ENCODE measurements at places on chromosomes 4 and X.

GRCh38 chr4:128068918-128069317 is 7.8 kb downstream of the LARP1B start:
- DNase-seq: no peak

DNA sequence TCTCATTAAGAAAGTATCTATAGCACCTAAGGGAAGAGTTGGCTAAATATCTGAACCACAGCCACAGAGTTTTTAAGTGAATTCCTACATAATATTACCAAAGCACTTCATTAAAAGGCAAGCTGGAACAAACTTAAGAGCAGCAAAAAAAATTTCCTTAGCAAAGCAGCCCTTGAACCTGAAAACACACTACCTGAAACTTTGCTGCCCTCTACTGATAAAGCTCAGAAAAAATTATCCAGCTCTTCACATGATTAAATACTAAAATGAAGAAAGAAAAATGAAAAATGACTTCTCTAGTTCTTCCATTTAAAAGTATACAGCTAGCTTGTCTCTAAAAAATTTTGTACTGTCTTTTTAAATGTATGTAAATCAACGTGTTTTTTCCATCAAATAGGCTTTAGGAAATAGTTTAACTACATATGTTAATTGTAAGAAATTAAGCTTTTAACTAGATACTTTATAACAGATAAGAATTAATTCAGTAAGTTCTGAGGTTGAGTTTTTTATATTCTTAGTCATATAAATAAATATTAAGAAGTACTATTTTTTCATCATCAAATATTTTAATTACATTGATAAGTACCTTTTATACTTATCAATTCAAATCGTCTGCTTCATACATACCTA is 156.1 kb downstream of the STPG2 start:
- no peak for DNase-seq

DNA sequence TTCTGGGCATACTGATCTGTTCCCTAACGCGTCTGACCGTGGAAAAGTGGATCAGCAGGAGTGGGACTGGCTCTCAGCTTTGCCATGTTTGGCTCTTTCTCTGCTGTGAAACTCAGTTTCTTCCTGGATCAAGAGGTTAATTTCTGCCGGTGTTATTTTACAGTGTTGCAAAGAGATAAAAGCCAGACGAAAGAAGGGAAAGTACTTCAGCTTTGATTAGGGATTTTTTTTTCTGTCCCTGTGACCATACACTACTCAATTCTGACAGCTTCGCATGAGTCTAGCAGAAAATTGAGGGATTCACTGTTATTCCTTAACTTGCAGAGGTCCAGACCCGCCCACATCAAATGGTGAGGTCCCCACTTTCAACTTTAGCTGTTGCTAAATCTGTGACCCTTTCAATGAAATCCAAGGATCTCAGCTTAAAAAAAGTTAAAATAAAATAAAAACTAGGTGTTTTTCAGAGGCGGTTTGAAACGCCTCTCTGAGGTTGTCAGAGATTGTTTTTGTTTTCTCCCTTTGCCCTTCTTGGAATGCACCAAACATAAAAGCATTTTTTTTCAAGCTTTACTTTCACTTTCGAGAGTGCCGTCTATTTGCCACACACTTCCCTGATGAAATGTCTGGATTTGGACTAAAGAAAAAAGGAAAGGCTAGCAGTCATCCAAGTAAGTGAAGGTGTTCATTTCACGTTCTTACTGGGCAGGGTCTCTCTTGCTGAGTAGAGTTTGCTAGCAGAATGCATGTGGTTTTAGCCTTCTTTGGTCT is at the start of gene TLR3:
Gene TLR3 (plus strand): TSS at position 576 of the 768 bp plus-strand sequence. CDS start 7,464 bp downstream, outside the sequence.
- no peak for DNase-seq

DNA sequence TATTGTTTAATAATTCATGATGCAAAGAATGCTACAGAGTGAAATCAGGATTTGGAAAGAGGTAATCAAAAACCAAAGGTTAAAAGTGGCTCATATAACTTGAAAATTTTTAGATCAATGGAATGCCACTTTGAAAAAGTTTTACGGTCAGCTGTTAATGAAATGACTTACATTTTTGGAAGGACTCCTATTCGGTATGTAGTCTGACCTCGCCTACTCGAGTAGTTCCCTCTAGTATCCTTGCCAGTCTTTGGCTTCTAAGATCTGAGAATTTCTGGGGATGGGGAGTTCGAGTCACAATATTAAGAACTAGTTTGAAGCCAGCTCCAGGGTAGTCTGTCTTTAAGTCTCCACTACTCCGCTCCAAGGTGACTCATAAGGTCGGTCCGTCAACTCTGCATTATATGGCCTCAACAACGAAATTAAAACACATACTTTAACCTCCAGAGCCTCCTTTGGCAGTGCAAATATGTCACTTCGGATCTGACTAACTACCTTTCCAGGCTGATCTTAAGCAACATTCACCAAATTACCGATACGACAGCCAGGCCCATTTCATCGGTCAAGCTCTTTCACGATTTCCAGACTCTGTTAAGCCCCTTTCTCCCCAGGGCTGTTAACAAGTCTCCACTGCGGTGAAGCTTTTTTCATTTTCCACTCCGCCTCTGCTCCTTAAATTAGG is 733 bp upstream of the NAA15 start:
- no peak for DNase-seq

DNA sequence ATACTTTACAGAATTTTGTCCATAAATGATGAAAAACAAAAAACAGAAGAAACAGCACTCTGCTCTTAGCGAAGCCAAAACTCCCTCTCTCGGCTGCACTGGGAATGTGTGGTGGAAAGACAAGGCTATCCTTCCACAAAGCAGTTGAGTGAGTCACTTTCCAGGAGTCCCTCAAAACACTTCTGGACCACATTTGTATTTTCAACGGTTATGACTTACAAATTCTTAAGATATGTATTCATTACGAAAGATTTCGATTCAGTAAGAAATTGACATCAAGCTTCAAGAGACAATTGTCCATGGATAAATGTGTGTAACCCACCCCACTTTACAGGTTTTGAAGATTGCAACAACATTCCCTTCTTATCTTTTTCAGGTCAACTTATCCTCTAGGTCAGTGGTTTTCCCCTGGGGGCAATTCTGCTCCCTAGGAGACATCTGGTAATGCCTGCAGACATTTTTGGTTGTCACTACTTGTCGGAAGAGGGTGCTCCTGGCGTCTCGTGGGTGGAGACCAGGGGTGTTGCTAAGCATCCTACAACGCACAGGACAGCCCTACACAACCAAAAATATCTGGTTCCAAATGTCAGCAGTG is 66.7 kb upstream of the MTNR1A start:
- no peak for DNase-seq

GRCh38 chr4:3304831-3305609 is 12.2 kb downstream of the RGS12 start:
- no peak for DNase-seq

- DNase-seq: no peak
Observed at GRCh38 chrX:153772316-153773217, 8.3 kb upstream of the SRPK3 start.

GRCh38 chrX:96004386-96004785 is 680.3 kb upstream of the DIAPH2 start:
- no peak for DNase-seq

- peak; percentile 9 for DNase-seq
Observed at GRCh38 chr4:16449406-16449805, 223.1 kb upstream of the TAPT1 start.

DNA sequence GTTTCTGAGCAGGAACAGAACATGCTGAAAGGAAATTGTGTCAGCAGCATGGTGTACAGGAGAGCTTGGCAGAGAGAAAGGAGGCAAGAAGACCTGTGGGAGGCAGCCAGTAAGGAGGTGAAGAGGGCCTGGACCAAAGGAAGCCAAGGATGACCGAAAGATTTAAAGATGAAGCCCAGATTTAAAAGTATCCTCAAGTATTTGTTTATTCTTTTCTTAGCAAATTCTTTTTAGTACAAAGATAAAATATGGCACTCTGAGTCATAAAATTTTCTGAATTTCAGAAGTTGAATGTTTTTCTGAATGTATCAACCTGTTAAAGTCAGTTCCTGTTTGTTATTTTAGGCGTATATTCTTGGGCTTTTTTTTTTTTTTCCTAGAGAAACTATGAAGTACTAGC is 3.5 kb downstream of the PKD2 start:
- DNase-seq: no peak

- DNase-seq: no peak
Observed at GRCh38 chr4:154457471-154457870, 34.1 kb downstream of the DCHS2 start.

- DNase-seq: no peak
Observed at GRCh38 chr4:93299118-93299517, 529.4 kb upstream of the ATOH1 start.

DNA sequence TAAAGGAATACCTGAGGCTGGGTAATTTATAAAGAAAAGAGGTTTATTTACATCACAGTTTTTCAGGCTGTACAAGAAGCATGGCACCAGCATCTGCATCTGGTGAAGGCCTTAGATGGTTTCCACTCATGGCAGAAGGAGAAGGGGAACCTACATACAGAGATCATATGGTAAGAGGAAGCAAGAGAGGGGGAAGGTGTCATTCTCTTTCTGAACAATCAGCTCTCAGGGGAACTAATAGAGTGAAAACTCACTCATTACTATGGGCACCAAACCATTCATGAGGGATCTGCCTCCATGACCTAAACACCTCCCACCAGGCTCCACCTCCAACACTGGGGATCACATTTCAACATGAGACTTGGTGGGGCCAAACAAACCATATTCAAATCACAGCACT is 61.7 kb upstream of the PPP1R2C start:
- no peak for DNase-seq

DNA sequence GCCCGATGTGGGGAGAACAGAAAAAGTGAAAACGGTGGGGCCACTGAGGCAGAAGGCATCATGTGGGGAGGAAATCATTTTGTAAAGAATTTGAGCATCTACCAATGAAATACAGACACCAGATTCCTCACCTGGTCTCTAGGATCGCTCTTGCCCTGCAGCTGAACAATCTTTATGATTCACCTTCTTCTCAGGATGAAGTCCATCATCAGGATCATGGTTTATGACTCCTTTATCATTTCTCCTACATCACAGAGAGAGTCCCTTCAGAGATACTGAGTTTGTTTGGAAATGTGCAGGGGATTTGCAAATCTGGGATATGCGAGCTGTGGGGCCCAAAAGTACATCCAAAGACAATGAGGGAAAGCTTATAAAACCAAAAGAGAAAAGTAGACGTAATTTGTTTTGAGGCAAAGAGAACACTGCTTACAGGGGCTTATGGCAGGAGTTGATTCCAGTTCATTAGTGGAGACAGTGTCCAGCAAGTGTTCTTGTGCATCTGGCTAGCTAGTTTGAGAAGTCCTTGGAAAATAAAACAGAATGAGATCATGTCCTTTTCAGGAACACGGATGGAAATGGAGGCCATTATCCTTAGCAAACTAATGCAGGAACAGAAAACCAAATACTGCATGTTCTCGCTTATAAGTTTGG is 15.3 kb upstream of the ANXA5 start:
- no peak for DNase-seq

DNA sequence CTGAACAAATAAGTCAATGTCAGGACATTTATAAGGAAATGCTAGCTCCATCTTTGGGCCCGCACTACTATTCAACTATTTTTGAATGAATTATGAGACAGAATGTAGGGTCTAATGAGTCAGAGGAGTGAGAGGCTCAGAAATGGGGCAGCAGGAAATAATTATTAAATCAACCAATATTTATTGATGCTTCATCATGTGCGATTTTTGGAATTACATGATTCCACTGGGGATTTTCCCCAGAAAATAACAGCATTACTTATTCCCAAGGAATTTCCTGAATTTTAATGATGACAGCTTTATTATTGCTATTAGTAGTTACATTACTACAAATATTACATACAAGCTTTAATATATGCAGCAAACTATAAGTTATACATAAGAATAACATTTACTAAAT is 49.3 kb upstream of the PHF8 start:
- no peak for DNase-seq

DNA sequence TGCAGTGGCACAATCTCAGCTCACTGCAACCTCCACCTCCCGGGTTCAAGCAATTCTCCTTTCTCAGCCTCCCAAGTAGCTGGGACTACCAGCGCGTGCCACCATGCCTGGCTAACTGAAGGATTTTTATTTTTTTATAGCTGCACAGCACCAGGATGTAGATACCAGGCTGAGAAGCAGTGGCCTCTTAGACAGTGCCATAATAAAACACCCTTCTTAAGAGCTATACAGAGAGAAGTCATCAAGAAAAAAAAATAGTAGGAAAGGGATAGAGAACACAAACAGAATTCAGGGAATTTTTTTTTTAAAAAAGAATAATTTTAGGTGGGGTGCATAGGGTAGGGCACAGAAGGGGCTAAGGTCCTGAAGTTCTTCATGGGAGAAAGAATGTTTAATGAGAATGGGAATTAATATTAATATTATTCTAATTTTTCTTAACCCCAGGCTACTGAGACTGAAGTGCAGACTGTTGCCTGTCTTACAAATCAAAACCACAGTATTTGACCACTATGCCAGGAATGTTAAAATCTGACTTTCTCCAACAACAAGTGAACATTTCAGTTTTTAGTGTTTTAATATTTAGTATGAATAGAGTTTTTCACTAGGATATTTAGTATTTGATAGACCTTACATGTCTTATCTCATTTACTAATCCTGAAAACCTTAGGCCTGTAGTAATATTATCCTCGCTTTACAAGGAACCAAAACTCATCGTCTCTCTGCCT is 146.7 kb downstream of the KCNIP4 start:
- DNase-seq: no peak

DNA sequence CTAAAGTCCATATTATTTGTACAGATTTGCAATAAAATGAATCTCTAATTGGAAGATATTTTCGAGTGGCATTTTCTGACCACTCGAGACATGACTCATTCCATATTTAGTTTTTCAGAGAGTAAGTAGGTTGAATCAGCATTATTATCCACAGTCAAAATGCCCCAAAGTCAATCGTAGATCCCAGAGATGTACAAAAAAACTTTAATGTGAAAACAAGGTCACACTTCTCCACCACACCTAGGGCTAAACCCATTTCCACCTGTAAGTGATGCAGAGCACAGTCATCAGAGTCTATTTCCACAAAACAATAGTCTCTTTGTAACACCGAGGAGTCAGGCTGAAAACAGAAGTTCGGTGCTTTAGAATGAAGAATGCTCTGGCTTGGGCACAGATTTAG is 117.1 kb upstream of the TENM3 start:
- no peak for DNase-seq

- DNase-seq: no peak
Observed at GRCh38 chr4:82776925-82777542, 21.6 kb downstream of the SCD5 start.

DNA sequence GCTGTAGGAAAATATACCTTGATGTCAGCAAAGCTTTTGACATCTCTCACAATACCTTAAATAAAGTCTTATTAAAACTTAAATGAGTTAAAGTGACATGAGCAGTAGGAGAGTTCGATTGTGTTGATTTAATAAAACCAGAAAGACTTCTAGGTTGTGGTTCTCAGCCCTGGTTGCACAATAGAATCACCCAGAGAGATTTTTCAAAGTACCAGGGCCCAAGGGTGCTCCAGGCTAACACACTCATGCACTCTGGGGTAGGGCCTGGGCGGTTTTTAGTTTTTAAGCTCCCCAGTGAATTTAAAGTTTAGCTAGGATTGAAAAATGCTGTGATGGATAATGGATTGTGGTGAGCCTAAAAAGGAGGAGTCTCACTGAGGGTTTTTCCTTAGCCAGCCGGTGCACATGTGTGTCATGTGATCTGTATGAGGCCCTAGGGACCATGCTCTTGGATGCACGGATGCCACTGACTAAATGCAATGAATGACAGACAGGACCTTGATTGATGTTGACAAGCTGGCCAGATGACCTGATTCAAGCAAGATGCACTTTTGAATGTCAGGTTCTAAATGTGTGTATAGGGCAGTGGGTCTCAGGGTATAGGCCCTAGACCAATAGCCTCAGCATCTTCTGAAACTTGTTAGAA is 185.0 kb downstream of the PTTG2 start:
- DNase-seq: no peak

- no peak for DNase-seq
Observed at GRCh38 chrX:20547611-20548051, 280.9 kb upstream of the RPS6KA3 start.
